Cardiac septum (tissue), 1 donor: ENCODE measurements at places on chromosomes 7 and 10.

- DNase-seq, result no peak
These were observed 642.5 kb upstream of the KCND2 start for GRCh38 chr7:119630406-119630969.

DNA sequence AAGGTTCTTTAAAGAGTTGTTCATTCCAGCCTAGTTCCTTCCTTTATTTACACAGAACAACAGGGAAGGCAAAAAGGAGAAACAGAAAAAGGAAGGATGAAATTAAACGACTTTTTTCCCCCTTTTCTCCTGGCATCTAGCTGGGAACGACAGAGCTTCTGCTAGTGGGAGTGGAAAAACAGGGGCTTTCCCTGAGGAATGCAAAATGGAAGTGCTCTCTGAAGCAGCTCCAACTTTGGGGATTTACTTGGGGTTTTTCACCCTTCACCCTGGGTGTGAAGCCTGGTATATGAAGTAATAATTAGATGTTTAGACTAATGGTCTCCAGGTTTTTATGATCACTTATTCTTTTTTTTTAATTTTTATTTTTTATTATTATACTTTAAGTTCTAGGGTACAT lies 4.2 kb downstream of the PMPCB start:
- no peak for DNase-seq

GRCh38 chr7:135645296-135645904 lies 16.9 kb upstream of the STMP1 start:
- DNase-seq, result no peak

GRCh38 chr10:104041891-104042535 lies 43.7 kb downstream of the COL17A1 start:
- no peak for DNase-seq
